ENCODE measurements at places on chromosomes 16 and 17. TPM values are rescaled to one million over a fixed set of nuclear protein-coding genes. Genes with fewer than 3 reads are reported as not detected.
A peak's percentile ranks its signal among the peaks of the same experiment; 100 is the strongest.

DNA sequence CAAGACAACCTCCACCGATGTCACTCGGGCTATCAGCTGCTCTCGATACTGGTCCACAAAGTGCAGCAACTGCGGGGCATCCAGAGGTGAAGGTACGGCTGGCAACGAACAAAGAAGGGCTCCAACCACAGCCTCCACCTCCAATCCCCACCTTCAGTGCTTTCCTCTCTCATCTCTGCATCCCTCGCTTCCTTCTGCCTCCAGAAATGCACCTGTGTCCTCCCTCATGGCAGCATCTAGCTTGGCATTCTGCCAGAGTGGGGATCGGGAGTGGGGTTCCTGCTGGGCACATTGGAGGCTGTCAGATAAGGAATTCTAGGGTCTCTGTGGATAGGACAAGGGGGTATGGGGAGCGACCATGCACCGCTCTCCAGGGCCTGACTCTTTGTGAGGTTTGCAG is 28.6 kb downstream of the MIS12 start:
- no peak for DNase-seq

DNA sequence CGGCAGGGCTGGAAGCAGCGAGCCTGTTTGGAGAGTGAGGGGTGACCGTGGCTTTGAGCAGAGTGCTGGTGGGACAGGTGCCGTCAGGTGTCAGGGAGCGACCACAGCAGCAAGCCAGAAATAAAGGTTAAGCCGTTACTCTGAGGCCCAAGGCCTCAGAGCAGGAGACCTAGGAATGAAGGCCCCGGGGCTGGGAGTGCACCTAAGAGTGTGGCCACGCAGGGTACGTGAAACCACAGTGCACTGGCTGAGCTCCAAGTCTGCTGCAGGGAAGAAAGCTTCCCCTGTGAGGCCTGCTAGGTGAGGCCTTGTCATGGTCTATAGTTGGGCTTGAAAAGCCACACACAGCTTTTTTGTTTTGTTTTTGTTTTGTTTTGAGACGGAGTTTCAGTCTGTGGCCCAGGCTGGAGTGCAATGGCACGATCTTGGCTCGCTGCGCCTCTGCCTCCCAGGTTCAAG is 8.7 kb downstream of the CLUAP1 start:
- DNase-seq, result peak; percentile 49

DNA sequence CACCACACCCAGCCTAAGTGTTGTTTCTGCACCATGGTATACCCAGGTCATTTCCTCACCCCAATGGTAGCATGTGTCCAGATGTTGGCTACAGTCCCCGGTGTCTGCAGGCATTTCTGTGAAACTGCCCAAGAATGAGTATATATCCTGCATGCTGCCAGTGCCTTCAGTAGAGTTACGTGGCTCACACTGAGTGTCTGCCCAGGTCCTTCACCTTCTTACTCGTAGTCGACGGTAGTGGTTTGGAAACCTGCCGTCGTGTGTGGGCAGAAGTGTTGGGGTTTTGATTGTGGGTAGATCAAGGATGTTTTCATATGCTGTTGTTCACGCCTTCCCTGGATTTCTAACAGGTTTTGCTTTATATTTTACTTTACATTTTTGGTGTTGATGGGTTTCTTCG is 16.8 kb downstream of the TCF25 start:
- DNase-seq, result no peak

GRCh38 chr17:28545787-28546415 is 6.5 kb downstream of the UNC119 start:
- DNase-seq, result no peak

DNA sequence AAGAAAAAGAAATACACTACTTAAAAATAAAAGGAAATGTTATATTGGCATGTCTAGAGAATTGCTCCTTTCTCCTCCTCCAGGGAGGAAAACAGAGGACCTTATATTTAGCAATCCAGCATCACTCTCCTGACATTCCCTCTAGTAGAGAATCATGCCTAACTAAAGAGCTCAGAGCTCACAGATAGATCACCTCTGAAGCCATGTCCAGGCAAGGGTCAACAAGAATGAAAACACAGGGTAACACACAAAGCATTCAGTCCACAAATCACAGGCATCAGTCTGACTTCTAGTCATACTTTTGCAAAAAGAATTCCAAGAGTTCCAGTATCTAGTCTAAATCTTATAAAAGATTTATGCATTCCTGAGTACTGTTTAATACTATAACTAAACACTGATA is 4.4 kb upstream of the HASPIN start:
- DNase-seq, result no peak

- no peak for DNase-seq
Observed at GRCh38 chr16:89407282-89407924, 83.0 kb downstream of the ANKRD11 start.

DNA sequence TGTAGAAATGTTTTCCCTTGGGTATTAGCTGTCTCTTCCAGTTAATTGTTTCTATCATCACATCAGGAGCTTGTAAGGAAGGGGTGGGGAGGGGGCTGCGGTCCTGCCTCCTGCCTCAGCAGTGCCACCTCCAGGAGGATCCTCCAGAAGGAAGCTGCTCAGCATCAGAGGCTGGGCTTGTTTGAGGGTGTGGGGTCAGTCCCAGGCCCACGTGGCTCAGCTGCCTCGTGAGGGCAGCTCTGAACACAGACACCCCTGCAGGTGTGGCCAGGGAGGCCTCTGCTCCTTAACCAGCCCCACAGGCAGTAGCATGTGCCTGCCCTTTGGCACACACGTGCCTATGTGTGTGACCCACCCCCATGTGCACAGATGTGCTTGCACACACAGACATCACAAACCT is 46.3 kb downstream of the MRM1 start:
- no peak for DNase-seq

GRCh38 chr16:20203272-20203671 is 124.0 kb downstream of the GP2 start:
- DNase-seq, result peak; percentile 6

GRCh38 chr17:63173903-63174302 is 207.9 kb downstream of the TANC2 start:
- DNase-seq, result no peak

- DNase-seq, result no peak
Observed at GRCh38 chr16:66548068-66548467, 1.9 kb downstream of the TK2 start.

DNA sequence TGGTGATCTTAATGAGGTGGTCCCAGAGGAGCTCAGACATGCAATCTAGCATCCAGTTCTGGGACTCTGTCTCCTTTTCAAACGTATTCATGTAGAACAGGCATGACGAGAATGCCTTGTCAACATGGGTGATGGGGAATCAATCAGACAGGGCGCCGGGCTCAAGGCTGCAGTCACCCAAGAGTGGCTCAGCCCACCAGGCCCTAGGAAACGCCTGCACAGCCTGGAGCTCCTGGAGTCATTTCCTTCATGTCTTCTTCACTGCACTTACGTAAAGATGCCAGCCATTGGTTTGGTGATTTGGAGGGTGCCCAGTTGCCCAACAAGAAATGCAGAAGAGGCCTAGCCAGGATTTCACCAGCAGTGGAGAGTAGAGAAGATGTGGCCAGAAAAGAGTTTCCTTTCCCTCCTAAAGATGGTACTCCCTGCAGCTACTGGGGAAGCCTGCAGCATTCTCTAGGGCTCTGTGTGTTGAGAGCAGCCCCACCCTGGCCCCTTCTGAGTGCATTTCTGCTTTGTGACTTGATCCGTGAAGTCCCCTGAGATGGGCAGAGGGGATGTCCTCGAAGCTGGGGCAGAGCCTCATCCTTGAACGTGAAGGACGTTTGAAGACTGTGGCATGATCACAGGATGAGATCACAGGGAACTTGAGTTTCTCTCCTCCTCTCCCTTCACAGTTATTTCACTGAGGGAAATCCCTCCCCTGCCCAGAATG is 24.0 kb upstream of the STH start:
- no peak for DNase-seq

DNA sequence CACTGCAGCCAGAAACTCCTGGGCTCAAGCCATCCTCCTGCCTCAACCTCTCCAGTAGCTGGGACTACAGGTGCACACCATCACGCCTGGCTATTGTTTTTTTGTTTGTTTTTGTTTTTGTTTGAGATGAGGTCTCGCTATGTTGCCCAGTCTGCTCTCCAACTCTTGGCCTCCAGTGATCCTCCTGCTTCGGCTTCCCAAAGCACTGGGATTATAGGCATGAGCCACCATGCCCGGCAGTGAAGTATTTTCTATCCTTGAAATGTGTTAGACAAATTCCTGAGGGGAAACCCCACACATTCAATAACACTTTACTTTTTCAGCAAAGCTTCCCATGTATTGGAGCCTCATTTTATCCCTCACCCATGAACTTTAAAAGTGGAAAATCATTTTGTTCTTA is 81.2 kb upstream of the KIFC3 start:
- DNase-seq, result no peak

DNA sequence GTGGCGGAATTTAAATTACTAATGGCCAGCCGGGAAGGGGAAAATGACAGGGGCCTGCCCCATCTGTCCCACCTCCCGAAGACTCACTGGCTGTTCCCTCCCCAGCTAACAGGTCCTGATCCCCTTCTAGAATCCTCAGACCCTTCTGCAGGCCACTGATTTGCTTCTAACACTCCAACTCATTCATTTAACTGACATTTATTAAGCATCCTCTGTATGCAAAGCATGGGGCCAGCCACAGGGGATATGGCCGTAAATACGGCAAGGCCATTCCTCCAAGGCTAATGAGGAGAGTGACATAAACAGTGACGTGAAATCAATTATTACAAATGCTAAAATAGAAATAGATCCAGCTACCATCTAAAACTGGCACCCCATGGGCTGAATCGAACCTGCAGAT is 195.3 kb downstream of the GSG1L start:
- DNase-seq, result no peak

DNA sequence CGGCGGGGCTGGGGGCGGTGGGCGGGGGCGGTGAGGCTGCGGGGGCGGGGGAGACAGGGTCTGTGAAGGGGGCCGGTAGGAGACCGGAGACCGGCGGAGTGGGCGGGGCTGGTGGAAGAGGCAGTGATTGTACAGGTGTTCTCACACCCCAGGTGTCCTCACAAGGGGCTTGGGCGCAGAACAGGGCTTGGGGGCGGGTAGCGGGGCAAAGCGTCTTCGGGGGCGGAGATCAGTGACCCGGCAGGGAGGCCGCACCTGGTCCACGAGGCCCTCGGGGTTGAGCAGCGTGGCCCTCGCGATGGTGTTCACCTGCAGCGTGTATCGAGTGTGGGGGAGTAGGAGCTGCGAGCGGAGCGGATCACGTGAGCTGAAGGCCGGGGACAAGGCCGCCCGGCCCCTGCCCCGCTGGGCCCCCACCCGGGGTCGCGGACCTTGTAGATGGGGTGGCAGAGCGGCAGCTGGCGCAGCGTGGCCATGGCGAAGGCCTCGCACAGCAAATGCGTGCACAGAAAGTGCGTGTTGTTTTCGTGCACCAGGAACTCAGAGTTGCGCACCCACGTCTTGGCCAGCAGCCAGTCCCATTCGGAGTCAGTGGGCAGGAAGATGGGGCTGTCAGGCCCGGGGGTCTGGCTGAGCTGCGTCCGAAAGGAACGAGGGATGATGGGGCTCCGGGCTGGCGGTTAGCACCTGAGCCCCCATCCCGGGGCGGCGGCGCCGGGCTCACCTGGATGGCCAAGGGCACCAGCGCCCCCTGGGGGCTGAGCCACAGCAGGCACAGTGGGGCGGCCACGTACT is 8.5 kb downstream of the ALOXE3 start:
- peak; percentile 90 for DNase-seq

- DNase-seq, result no peak
Observed at GRCh38 chr17:6853764-6854442, 22.4 kb upstream of the TEKT1 start.

- DNase-seq, result peak; percentile 75
Observed at GRCh38 chr16:54928411-54929089, 2.1 kb upstream of the IRX5 start.

- no peak for DNase-seq
Observed at GRCh38 chr16:8751481-8752311, 45.7 kb downstream of the TMEM186 start.

- DNase-seq, result no peak
Observed at GRCh38 chr17:13365331-13365730, 236.4 kb downstream of the HS3ST3A1 start.

DNA sequence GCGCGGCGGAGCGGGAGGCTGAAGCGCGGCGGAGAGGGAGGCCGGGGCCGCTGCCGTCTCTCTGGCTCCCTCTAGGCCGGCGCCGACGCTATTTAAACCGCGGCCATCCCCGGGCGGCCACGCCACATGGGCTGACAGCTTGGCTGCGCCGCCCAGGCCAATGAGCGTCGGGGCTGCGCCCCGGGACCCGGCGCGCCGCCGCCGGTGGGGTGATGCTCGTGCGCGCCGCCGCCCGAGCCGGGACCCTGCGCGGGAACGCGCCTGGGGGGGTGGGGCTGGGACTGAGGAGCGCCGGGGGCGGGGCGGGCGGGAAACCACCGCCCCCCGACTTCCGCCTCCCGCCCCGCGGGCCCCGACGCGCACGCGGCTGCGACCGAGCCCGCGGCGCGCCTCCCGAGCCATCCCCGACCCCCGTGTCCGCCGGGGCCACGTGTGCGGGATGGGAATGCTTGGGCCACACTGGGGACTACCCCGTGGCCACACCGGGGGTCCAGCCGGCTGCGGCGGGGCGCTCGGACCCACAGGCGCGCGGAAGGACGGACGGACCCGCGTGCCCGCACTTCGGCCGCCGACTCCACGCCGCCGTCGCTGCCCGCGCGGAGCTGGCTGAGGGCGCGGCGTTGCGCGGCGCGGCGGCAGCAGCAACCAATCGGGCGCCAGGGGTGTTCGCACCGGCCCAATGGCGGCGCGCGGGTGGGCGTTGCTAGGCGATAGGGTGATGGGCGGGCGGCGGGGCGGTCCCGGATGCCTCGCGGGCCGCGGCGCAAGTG is at the start of gene FASN:
TSS of gene FASN (minus strand) at position 68 of the 770 bp plus-strand sequence. CDS start 1,791 bp downstream, outside the sequence.
- peak; percentile 97 for DNase-seq

- no peak for DNase-seq
Observed at GRCh38 chr16:87556941-87557459, 45.3 kb upstream of the JPH3 start.

DNA sequence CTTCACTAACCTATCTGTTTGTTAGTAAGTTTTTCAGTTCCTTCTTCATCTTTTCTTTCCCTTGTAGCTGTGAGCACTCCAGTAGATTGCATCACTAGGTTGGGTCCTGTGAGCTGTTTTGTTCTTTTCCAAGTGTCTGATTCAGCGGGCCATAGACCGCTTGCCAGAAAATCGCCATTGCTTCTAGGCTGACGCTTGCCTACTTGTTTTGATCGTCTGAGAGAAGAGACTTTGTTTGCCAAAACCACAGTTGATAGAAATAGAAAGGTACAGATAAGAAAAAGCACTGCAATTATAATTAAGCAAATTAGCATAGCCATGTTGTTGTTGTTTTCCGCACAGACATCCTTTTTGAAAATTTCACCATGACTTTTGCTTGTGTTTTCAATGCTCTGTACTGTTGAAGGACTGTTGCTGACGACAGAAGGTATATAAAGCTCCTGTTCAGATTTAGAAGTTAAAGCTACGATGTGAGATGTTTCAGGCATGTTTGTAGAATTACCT is 3.1 kb downstream of the EVI2A start:
- peak; percentile 35 for DNase-seq

Gene KANSL1
- total RNA-seq, result 144 TPM

Gene TBC1D16
- total RNA-seq, result 22.2 TPM

Gene OTOP3
- not detected for total RNA-seq

Gene HOXB5
- 0.73 TPM for total RNA-seq

Gene CCDC40
- total RNA-seq, result 4.0 TPM

Gene CACNG3
- total RNA-seq, result not detected

Gene OR3A2
- not detected for total RNA-seq

Gene ZNF385C
- total RNA-seq, result 0.87 TPM

Gene CD7
- total RNA-seq, result 2.0 TPM

Gene KCNJ18
- total RNA-seq, result not detected

Gene TP53TG3
- not detected for total RNA-seq

Gene EMC8
- total RNA-seq, result 14.8 TPM

Gene C17orf67
- 1.8 TPM for total RNA-seq

Gene KRT20
- 72.0 TPM for total RNA-seq

Gene TP53TG3C
- total RNA-seq, result not detected
